ENCODE measurements at places on chromosomes 1 and 21.

DNA sequence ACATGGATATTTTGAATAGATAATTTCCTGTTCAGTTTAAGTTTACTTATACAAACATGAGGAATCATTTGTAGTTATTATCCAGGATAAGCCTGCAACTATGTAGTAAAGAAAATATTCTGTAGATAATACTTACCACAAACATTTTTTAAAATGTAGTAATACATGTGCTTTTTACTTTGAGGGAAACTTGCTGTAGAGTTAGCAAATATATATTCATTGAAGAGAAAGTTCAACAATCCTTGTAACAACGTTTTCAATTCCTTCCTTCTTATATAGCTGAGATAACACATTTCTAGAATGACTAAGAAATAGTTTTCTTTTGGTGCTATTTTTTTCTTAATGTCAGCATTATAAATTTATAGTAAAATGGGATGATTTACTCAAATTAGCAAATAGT is 664.6 kb upstream of the ADAMTS5 start:
- no peak for DNase-seq

- DNase-seq, result no peak
These were observed 47.0 kb upstream of the SDC3 start for GRCh38 chr1:30955448-30956015.

DNA sequence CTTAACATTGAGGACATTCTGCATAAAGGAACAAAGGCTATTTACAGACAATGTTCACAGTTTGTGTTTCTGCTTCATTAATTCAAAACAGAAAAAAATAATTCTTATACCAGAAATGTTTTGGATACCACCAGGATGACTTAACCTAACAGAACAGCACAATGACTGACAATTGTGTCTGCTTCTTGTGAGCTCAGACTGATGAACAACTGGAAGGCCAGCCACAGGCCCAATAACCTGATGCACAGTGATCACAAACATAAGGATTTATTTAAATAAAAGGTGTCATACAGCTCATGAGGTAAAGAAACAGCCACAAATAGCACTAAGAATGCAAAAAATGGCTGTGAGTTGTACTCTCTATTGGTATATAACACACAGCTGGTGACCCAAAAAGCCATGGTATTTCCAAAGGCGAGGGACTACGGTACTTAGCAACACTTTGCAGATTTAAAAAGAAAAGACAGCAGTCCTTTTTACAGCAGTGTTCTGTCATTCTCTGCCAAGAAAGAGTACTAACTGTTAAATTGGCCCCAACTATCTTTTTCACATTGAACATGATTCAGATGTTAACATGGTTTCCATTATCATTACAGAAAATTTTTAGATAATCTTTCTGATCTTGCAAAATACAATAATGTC is 32.1 kb upstream of the DDAH1 start:
- no peak for DNase-seq

GRCh38 chr21:36454706-36455105 is 25.2 kb downstream of the CLDN14 start:
- no peak for DNase-seq

GRCh38 chr1:15685820-15686219 is 1.7 kb downstream of the PLEKHM2 start:
- no peak for DNase-seq

- DNase-seq, result peak; percentile 67
These were observed 155.2 kb downstream of the DMRTA2 start for GRCh38 chr1:50268049-50268448.

- no peak for DNase-seq
These were observed 1017.9 kb downstream of the ADGRL2 start for GRCh38 chr1:82818586-82818985.

DNA sequence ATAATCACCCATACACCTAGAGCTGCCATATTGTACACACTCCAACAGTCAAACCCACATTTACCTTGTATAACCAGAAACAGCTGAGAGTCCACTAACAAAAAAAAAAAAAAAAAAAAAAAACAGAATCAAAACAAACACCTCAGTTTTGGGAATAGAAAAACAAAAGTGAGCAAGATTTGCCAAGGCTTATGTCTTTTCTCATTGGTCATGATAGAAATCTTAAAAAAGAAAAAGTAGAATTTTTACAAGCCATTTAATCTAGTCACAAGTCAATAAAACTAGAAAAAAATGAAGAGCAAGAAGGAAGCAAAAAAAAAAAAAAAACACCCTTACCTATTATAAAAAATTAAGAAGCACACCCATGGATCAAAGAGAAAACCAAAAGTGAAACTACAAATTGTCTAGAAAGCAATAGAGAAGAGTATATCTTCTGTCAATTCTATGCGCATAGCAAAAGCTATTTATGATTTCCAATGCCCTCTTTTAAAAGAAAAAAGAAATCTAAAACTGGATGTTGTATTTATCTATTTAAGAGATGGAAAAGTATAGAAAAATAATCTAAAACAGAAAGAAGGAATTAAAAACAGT is 113.2 kb upstream of the GALNT2 start:
- DNase-seq, result no peak

All from WTC11 (cell line).